Stimulated activated CD4-positive, alpha-beta T cell treated with anti-CD3 and anti-CD28 coated beads, Interleukin-15, amount 100 ng/mL, for 1 hour (primary cell): ENCODE measurements at places on chromosomes 11 and 22.

DNA sequence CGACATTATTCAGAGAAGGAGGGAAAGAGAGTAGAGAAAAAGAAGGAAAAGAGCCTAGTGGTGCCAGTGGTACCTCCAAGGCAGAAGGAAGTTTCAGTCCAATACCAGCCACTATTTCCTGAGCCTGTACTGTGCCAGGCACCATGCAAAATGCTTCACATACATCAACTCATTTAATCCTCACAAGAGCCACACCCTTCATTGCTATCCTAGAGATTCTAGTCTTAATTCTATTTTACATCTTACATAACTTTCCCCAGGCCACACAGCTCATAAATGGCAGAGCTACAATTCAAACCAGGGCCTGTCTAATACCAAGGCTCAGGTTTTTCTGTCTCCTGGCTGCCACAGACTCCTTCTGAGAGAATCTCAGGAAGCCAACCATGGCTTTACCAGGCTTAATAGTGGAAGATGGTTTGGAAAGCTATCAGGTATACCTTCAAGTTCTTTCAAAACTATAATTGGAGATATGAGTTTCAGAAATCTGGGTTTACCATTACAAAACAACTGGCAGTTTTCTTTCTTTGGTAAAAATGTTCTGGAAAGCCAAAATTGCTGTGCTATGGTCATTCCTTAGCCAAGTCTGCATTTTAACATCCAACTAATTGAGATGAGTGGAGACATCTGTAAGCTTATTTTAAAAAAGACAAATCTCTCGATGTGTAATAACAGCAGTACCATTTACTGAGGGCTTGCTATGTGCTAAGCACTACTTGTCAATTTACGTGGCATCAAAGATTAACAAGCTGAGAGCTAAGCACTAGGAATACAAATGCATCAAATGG lies 225.1 kb upstream of the PITPNB start:
- DNase-seq = no peak

DNA sequence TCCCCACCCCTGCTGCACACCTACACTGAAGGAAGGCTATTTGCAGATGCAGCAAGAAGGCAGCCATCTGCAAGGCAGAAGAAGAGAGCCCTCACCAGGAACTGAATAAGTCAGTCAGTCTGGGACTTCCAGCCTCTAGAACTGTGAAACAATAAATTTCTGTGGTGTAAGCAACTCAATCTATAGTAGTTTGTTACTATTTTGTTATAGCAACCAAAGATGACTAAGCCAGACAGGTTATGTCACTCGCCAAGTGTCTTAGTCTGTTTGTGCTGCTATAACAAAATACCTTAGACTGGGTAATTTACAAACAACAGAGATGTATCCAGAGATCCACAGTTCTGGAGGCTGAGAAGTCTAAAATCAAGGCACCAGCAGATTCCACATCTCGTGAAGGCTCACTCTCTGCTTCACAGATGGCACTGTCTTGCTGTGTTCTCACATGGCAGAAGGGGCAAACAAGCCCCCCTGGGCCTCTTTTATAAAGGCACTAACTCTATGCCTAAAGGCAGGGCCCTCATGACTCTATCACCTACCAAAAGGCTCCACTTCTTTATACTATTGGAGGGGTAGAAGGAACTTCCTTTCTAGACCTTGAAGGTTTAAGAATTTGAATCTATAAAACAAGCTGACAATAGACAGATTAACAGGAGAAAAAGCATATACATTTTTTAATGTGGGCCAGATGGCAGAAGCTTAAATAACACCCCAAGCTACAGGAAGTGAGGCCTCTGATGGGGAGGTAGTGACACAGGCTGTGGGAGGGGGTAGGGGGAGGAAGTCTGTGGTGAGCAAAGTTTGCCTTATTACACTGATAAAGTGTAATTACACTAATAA lies 12.3 kb downstream of the APOL6 start:
- no peak for DNase-seq

DNA sequence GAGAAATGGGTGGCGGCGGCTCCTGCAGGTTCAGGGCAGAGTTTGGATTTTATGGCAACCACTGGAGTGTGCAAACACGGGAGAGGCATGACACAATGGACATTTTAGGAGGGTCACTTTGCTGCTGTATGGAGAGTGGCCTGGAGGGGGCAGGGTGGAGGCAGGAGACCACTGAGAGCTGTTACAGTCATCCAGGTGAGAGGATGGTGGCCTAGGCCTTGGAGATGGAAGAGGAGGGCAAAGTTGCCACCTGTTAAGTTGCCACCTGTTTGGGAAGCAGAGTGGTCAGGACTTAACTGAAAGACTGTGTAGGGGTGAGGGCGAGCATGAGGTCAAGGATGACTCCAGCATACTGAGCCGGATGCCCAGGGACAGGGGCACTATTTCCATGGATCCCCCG lies 2.3 kb upstream of the RAD9A start:
- DNase-seq = no peak

GRCh38 chr11:73680687-73681086 lies 34.3 kb downstream of the PLEKHB1 start:
- no peak for DNase-seq

DNA sequence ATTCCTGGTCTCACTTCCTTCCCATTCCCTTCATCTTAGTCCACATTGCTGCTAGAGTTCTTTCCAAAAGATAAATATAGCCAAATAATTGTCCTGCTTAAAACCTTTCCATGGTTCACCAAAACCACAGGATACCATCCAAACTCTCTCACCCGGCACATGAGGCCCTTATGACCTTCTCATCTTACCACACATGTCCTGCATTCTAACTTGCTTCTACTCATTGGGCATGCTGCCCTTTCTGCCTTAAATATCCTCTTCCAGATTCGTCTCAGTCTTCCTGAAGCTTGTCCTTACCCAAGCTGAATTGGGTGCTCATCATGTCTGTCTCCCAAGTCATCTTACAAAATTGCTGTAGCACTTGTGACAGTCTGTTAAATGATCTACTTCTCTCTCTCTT lies 114.9 kb downstream of the MPPED2 start:
- DNase-seq = no peak

DNA sequence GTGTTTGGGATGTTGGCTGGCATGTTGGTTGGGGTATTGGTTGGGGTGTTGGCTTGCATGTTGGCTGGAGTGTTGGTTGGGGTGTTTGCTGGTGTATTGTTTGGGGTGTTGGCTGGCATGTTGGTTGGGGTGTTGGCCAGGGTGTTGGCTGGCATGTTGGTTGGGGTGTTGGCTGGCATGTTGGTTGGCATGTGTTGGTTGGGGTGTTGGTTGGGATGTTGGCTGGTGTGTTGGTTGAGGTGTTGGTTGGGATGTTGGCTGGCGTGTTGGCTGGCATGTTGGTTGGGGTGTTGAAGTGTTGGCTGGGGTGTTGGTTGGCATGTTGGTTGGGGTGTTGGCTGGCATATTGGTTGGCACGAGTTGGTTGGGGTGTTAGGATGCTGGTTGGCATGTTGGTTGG lies 24.5 kb downstream of the OTUB1 start:
- no peak for DNase-seq

GRCh38 chr22:23077627-23078461 lies 7.5 kb downstream of the GNAZ start:
- no peak for DNase-seq

DNA sequence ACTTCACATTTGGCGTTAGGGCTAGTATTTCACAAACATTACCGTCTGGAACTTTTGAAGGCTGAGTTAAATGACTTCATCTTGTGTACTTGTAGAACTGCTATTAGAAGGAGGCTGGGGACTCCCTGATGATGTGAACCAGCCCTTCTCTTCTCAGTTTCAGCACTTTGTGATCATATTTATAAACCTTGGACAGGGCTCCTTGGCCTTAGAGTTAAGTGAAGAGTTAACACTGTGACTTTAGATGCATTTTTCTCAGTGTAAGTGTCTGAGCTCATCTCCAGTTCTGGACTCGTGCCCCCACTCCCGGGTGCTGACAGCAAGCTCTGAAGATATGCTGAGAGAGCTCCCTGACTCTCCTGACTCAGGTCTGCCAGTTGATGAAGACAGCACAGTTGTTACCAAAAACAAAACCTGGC lies 8.4 kb downstream of the MIAT start:
- DNase-seq = no peak

DNA sequence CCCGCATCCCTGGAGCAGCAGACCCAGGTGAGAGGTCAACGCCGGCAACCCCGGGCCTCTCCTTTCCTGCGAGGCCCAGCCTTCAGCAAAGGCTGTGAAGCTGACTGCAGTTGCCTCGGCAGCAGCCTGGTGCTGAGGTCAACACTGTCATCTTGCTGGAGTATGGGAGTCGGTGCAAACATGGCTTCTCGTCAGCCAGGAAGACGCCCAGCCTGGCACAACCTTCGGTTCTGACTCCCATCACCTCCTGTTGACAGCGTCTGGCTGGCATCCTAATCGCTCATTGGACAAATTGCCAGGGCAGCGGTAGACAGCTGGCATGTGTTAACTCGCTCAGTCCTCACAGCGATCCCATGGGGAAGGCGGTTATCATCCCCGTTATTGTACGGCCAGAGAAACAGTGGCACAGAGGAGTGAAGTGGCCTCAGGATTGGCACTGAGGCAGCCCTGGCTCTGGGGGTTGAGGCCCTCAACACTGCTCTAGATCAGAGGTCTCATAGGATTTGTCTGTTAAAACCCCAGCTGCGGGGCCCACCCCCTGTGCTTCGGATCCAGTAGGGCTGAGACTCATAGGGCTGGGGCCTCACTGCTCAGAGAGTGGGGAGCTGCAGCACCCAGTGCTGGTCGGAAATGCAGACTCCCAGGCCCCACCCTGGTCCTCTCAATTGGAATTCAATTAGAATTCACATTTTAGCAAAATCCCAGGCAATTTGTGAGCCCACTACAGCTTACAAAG lies 39.3 kb upstream of the TP53I11 start:
- no peak for DNase-seq

- DNase-seq = no peak
Measured at GRCh38 chr11:9574622-9575259, 1.3 kb downstream of the WEE1 start.

GRCh38 chr11:23555085-23555484 lies 694.8 kb upstream of the CCDC179 start:
- DNase-seq = no peak

- no peak for DNase-seq
Measured at GRCh38 chr22:39291523-39291922, 27.9 kb downstream of the RPL3 start.

DNA sequence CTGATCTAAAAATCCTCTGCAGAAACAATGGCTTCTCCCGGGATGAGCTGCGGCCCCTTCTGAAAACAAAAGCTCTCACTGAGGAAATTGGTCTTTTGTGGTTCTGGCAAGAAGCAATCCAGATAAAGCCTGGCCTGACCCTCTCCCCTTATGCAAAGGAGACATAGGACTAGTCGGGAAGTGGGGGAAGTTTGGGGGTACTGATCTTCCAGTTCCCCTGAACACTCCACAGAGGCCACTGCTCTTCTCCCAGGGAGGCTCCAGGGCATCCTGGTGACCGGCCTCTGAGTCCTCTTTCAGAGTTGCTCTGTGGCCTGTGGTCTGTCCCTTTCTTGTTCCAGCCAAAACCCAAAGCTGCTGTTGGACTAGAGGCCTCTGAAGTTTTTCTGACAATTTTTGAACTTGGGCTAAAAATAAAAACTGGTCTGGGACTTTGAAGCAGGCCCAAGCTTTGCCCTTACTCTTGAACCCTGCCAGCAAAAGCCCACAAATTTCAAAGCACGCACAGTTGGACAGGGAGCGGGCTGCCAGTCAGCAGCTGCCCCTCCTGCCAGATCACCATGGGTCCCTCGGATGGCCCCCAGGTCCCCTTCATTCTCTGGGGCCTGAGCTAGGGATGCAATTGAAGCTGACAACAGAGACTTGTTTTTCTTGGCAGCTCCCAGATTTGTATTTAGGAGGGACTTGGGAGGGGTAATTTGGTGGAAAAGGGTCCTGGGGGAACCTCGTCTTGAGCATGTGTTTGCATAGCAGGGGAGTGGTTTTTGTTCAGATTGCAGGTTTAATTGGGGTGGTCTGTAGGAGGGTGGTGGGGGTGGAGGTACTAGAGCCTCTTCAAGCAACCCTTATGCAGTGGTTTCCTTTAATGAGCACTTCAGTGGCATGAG lies 381.6 kb upstream of the CADM1 start:
- no peak for DNase-seq

DNA sequence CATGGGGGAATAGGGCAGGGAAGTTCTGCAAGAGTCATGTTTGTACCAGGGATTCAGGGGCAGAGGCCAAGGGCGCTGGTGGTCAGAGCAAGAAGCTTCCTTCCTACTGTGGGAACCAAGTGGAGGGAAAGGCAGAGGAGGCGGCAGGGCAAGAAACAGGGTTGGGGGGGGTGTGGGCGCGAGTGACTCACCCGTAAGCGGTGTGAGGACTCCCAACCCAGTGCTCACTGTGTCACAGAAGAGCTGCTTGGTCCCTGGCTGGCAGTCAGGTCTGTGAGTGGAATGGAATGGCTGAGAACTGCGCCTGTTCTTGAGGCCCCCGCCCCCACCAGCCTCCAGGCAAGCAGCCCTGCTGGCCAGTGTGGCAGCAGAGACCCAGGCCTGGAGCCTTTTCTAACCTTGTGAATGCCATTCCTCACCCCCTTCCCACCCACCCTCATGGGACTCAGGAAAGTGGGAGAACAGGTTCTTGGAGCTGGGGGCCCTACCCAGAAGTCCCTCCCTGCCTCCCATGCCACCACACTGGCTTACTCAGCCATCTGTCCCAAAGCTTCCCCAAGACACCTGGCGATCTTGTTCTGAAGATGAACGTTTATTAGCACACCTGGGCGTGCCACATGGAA lies 4.7 kb downstream of the LRRC10B start:
- no peak for DNase-seq

DNA sequence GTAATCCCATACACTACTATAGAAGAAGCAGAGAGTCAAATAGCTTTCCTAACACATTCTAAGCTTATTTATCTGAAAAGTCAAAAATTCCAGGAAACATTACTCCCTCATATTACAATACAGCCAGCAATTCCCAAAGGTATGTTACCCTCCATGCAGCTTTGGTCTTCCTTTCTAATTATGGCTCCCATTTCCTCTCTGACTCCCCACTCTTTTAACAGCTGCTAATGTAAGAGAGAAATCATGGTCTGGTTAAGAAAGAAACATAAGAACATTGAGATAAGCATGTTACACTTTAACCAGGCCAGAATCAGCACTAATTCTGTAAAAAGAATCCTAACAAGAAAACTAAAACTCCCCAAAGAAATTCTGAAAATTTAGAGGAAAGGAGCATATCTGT lies 6.8 kb downstream of the PPP2R1B start:
- no peak for DNase-seq

- DNase-seq = no peak
Measured at GRCh38 chr11:130347261-130347660, 32.5 kb upstream of the ZBTB44 start.

DNA sequence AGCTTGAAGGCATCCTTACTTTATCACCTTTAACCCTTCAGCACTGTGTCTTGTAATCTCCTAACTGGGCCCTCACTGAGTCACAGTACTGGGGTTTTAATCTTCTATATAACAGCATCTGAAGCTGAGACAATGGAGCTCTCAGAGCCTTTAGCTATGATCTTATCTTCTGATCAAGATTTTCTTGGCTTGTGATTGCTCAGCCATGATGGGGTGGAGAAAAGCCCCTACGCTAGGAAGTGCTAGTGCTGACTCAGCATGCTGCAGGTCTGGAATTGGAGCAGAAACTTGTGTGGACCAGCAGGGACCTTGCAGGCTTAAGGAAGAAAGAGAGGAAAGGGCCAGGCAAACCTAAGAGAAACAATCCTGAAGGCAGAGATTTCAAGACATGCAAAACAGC lies 71.7 kb upstream of the EED start:
- DNase-seq = no peak

- no peak for DNase-seq
Measured at GRCh38 chr22:44024288-44024921, at the start of gene PARVB. PARVB (plus strand) TSS chr22:44024302; CDS start chr22:44024340, 38 bp downstream.

GRCh38 chr11:125494974-125495725 lies 915 bp downstream of the FEZ1 start:
- no peak for DNase-seq

- DNase-seq = no peak
Measured at GRCh38 chr11:70733327-70734325, 335.3 kb downstream of the CTTN start.
